ENCODE measurements at places on chromosomes 3 and 15.

- no peak for DNase-seq
Measured at GRCh38 chr15:62145015-62145735, 19.9 kb downstream of the C2CD4B start.

DNA sequence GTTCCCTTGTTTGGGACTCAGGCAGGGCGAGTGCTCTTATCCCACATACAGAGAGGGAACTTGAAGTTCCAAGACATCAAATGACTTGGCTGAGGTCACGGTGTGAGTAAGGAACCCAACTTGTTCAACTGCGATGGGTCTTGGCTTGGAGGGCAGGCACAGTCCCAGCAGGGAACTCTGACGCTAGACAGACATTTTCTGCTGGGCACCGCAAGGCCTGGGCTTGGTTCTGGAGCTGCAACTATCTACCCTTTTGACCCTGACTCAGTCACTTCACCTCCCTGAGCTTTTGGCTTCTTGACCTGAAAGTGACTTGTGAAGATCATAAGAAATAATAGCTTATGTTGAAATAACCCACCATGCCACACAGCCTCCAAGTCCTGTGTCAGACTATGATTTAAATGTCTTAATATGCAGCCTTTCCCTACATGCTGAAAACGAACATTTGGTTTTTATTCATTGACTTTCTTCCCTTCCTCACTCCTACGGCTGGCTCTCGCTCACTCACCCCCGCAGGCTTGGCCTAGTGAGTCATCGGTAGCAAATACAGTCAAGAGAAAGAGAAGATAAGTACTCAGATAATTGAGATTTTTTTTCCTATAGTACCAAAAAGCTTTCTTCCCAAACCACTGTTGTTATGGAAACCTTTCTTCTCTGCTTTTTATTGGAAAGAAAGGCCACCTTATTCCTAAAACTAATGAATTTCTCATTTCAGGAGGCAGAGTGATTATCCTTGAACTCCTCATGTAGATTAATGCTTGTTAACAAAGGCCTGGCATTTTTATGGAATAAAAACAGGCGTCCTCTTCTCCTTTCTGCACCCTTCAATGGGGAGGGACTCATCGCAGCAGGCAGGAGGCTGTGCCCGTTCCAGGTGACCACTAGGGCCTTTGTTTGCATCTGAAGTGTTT, 178.4 kb downstream of the ATP10A start:
- DNase-seq, result peak; percentile 19

DNA sequence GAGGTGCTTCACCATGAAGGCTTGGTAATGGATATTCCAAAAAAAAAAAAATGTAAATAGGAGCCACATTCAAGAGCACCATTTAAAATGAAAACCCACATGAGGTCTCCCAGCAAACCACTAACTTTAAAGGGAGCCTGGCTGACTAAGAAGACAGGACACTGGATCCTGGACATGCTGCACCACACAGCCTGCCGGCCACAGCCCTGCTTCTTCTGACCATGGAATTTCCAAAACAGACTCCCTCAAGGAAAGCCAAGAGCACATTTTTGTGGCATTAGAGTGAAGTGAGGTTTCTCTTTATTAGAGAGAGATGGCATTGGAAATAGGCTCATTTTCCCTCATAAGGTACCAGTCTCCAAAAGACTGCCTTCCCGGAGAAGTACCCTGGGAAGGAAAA, 113.9 kb downstream of the RORA start:
- no peak for DNase-seq

DNA sequence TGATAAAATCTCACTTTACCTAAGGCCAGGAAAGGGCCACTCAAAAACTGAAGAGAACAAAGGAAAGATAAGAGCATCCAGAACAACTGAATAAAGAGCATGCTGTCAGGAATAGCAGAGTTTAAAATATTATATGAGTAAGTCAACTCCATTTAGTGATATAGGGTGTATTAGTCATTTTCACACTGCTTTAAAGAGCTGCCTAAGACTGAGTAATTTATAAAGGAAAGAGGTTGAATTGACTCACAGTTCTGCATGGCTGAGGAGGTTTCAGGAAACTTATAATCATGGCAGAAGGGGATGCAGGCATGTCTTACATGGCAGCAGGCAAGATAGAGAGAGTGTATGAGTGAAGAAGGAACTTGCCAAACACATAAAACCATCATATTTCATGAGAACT, 778.0 kb upstream of the NECTIN3 start:
- no peak for DNase-seq

DNA sequence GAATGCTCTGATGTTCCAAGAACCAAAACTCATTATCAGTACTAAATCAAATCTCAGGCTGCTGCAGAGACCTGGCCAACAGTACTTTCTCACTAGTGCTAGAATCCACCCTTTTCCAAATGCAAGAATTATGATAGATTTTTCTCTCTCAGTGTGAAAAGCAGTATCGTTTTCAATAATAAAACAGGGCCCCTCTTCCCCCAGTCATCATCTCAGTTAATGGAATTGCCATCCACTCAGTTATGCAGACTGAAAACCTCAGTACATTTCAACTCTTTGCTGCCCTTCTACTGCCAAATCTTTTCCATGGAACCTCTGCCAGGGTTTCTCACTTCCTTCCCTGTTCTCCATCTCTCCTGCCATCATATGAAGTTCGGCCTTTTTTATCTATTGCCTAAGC, 72.4 kb upstream of the FGF12 start:
- no peak for DNase-seq

DNA sequence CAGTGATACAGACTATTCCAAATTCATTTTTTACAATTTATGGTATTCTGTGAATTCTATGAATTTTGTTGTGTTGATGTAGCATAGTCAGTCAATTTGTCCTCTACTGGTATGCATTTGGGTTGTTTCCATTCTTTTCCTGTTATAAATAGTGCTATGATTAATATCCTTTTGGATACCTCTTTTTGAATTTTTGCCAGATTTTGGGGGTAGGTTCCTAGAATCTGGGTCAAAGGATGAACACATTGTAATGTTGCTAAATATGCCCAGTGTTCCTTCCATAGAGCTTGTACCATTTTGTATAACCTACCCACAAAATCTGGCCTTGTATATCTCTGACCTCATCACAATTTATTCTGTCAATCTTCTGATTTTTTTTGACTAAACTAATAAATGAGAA, 44.4 kb upstream of the C3orf38 start:
- no peak for DNase-seq

GRCh38 chr3:11610044-11610671, 33.6 kb downstream of the VGLL4 start:
- DNase-seq, result peak; percentile 73

DNA sequence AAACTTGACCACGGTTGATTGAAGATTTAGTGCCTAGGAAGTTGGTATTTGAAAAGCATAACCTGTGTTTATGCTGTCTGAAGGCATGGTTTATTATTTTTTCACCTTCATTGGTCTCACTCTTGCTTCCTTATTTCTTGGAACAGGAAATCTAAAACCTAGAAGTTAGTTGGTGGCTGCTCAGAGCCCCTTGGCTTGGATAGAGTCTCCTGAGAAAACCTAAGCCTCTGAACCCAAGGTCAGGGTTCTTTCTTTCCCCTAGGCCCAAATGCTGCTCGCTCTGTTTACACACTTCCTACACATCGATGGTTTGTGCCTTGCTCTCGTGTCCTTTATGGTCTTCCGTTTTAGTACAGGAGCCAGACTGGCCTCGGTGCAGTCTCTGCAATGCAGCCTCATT, 82.2 kb downstream of the TRAK1 start:
- no peak for DNase-seq

DNA sequence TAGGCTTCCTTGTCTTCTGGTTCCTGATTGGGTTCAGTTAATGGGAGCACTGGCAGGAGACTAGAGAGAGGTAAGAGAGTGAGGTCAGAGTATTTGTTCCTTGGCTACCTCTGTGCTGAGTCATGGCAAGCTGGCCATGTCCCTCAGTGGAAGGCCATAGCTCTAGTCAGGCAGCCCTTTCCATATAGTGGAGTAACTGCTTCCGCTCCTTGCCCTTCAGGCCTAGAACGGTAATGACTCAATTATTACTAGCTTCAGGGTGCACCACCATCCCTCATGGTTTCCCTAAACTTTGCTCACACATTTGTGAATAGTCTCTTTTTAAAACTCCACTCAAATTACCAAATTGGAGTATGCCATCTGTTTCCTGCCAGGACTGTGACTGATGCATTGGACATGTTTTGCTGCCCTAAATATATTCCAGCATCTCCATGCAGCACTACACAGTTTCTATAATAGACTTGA, 10.5 kb upstream of the ANO10 start:
- DNase-seq, result peak; percentile 43

GRCh38 chr15:42131826-42132806, 24.3 kb downstream of the PLA2G4F start:
- DNase-seq, result no peak

GRCh38 chr15:92159906-92160841, 233.5 kb upstream of the ST8SIA2 start:
- no peak for DNase-seq

DNA sequence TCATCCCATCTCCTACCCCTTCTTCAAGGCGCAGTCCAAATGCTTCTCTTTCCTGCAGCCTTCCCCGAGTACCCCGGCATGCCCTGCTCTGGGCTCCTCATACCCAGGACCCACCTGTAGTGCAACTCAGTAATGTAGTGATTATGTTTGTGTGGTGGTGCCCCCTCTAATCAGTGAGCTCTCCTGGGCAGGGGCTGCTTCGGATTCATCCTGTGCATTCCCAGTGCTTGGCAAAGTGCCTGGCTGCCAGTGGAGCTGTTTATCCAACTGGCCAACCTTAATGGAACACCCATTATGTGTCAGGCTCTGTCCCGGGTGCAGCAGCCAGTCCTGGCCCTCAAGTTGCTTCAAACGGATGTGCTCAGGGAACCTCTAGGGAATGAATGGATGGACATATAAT, 174.4 kb upstream of the LINGO1 start:
- DNase-seq, result no peak

- DNase-seq, result no peak
Measured at GRCh38 chr3:8520816-8521403, 19.3 kb downstream of the LMCD1 start.

- DNase-seq, result no peak
Measured at GRCh38 chr3:71117572-71118247, 465.8 kb downstream of the FOXP1 start.

DNA sequence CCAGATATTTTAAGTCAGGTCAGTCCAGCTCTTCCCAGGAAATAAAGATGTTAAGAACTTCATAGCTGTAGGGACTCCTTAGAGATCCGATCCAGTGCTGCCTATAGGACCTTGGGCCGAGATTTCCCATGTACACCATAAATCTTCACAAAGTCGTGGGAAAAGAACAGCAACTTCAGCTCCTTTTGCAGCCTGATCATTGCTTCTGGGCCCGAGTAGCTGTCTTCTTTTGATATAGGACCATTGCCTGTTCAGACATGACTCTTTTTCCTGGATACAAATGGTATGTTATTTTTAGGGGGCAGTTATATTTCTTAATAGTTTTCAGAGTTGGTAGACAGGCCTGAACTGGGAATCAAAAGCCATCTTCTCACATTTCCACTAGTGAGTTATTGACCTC, 20.5 kb downstream of the IL1RAP start:
- DNase-seq, result no peak

DNA sequence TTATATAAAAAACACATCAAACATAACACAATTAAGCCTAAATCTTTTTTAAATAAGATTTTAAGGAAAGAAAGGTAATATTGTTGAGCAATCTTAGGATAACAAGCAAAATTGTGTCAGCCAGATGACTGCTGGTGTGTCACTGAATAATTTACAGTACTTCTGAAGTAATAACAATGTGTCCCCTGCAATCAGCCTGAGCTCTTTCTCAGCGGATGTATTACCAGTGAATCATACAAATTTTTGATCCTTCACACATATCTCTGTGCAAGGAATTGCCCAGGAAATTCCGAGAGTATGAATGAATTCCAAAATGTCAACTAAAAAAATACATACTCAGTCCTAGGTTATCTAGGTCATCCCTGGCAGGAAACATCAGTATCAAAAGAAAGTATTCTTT, 76.6 kb upstream of the PTX3 start:
- DNase-seq, result no peak

GRCh38 chr3:186669378-186670084, 3.7 kb downstream of the HRG start:
- DNase-seq, result no peak

- no peak for DNase-seq
Measured at GRCh38 chr3:166169681-166170080, 332.5 kb upstream of the BCHE start.
